NCI-H226 (cell line): ENCODE measurements at places on chromosomes 3 and 15.

DNA sequence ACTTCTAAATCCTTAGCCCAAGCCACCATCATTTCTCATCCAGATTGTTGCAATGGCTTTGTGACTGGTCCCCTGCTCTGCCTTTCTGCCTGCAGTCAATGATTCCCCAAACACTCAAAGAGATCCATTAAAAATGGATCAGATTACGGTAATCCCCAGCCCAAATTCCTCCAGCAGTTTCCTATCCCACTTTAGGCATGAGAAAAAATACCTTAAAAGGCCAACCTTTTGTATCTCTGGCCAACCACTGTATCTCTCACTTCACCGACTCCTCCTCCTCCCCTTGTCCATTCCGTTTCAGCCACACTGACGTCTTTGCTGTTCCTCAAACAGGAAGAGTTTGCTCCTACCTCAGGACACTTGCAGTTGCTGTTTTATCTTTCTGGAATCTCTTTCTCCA, 20.9 kb upstream of the IL1RAP start:
- DNase-seq: no peak

DNA sequence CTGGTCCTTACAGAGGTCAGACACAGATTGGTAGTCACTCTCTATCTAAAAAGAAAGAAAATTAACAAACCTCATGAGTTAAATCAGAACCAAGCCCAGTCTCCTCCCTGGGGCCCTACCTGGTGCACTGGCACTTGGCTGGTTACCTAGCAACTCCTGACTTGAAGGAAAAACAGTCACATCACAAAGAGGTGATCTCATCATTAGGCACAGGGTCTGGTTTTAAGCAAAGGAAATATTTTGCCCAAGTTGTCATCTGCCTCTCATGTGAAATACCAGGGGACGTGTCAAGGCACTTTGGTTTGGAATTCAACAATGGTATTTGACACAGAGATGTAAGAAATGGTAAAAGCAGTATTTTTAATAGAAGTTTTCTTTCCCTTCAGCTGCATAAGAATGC, 47.7 kb upstream of the FMN1 start:
- peak; percentile 45 for DNase-seq

- DNase-seq: no peak
These were observed 145.9 kb downstream of the TNIK start for GRCh38 chr3:171314341-171314740.

- DNase-seq: no peak
These were observed 55.1 kb downstream of the MBNL1 start for GRCh38 chr3:152323834-152324233.

GRCh38 chr3:11455956-11456355, 183.8 kb downstream of the ATG7 start:
- DNase-seq: peak; percentile 21
